ENCODE measurements at places on chromosomes 2 and 18.

GRCh38 chr2:69547984-69548715, 95.4 kb downstream of the AAK1 start:
- no peak for DNase-seq

DNA sequence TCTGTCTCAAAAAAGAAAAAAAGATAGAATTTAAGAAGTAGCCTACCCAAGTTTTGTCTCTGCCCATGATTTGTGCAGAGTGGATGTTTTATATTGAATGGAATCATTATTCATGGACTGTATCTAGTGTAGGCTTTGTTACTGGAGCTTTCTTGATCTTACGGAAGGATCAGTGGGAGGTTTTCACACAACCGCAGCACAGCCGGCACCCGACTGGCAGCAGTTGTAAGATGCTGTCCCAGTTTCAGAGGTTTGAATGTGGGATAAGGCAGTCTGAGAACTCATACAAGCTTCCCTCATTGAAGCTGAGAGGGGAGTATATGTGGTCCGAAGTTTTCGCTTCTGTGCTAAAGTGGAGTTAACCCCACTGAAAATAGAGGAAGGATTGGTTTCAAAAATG, 19.7 kb upstream of the SAG start:
- DNase-seq, result no peak

- peak; percentile 33 for DNase-seq
Observed at GRCh38 chr2:175004980-175005732, at the start of gene CHN1. TSS of gene CHN1 (minus strand) at chr2:175005381. CDS start at chr2:175004912, 469 bp downstream.

DNA sequence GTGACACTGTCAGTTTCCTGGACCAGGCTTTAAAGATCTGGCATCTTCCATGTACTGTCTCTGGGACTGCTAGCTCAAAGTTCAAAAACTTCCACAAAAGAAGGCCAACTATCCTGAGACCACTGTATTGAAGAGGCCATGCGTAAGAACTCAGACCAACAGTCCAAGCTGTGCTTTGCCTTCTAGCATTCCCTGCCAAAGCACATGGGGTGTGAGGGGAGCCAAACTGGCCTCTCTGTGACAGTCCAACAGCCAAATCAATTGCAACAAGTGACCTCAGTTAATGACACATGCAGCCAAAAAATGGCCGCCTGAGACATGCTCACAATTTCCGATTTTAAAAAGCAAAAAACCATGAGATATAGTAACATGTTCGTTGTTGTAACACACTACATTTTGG, 160.3 kb upstream of the CDH19 start:
- DNase-seq, result no peak

- no peak for DNase-seq
Observed at GRCh38 chr2:3814706-3815245, 111.4 kb downstream of the DCDC2C start.

DNA sequence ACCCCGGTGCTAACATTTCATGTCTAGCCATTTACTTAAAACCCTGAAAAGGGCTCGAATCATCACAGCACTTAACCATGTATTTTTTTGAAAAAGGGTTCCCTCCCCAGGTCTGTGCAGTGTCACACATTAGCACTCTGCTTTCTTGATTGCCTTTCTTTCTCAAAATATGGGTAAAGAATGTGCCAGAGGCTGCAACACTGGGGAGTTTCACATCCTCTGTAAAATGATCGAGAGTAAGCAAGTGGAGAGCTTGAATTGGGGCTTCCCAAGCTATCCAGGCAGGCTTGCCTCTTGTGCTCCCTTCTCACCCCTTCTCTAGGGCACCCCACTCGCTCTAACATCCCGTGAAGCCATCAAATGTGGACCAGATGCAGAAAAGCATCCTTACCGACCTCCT, 177.0 kb upstream of the CCDC68 start:
- no peak for DNase-seq

GRCh38 chr2:29644949-29645348, 276.4 kb downstream of the ALK start:
- DNase-seq, result no peak

DNA sequence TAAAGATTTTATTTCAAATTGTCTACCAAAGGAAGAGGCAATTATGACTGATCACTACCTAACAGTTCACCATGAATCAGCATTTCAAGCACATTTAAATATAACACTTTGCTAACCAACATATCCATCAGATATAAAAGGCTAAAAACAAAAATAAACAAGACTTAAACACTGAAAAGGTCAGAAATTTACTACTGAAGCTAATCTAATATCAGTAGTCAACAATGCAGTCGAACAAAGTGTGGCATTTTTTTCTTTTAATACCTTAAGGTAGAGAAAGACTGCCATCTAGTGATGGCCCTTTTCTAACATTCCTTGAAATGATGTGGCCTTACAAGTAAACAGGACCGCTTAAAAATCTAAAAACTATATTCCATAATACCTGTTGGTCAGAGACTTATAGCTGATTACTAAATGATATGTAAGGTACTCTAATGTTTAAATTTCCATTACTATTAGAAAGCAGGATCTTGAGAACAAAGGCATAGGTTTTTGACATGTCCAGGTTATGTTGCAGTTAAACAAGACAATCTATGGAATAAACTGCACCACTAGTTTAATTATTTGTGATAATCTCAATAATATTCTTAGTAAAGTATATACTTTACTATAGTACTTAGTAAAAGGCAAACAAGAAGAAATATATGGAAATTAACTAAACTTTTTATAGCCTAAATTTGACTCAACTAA, 80.0 kb downstream of the EXOC6B start:
- DNase-seq, result peak; percentile 41

DNA sequence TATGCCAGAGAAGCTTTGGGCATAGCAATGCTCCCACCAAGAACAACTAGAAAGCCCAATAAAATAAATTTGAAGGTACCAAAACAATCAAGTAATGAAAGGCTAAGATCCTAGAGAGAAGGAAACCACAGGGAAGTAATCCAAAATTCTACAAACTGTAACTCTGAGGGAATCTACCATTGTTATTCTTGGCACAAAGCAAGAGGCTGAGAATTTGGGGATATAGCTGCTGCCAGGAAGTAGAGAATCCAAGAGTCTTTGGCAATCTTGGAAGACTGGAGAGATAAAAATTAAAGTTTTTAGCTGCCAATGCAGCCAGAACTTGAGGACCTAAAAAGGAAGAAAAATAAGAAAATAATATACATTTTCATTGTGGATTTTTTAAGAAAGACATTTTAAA, 68.5 kb downstream of the PIGN start:
- DNase-seq, result no peak

DNA sequence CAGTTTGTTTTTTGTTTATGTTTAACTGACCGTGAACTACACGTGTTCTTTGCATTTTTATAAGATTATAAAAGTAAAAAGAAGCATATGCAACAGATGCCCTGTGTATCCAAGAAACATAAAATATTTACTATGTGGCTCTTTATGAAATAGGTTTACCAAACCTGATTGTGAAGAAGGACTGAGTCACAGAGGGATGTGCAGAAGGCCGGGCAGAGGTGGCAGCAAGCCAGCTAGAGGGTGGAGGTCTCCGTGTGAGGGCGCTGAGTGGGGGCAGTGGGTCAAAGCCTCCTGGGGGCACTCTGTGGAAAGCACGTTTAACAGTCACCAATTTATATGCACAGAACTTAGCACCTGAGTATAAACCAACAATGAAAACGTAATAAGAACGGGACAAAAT, 97.2 kb downstream of the TMEM18 start:
- DNase-seq, result no peak

- no peak for DNase-seq
Observed at GRCh38 chr2:66570471-66570870, 135.5 kb downstream of the MEIS1 start.

GRCh38 chr2:24085200-24085489, 511 bp upstream of the TP53I3 start:
- no peak for DNase-seq

Measured in CD4-positive, alpha-beta T cell treated with Interferon alpha-2 for 1 hour (primary cell).